ENCODE measurements at places on chromosomes 6 and 20.

DNA sequence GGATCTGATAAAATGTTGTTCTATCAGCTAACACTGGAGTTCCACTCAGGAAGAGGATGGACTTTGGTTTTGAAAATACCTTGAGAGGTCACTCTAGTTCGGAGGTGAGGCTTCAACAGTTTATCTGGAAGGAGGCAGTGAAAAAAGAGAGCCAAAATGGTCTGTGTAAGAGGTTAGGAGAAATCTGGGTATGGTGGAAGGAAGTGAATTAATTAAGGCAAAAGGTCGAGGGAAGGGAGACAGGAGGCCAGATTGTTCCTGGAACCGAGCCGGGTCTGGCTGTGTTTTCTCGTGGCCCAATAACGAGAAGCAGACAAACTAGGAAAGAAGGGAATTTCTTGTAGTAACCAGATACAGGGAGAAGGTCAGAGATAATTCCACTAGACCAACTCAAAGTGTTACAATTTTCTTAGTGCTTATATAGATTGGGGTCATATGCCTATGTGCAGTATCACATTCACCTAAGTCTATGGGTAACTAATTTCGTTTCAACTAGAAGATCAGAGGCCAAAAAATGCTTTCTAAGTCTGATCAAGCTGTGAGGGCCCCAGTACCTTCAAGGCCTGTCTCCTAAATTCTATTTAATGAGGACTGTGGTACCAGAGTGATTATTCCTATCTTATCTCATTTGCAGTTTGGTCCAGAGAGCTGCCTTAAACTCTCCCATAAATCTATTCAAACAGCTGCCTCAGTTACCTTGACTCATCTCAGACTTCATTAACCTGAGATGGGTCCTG lies 96.0 kb upstream of the SNX9 start:
- DNase-seq, result no peak

GRCh38 chr20:16437387-16437996 lies 135.8 kb downstream of the KIF16B start:
- no peak for DNase-seq

GRCh38 chr6:127951172-127951917 lies 50.5 kb upstream of the THEMIS start:
- no peak for DNase-seq

DNA sequence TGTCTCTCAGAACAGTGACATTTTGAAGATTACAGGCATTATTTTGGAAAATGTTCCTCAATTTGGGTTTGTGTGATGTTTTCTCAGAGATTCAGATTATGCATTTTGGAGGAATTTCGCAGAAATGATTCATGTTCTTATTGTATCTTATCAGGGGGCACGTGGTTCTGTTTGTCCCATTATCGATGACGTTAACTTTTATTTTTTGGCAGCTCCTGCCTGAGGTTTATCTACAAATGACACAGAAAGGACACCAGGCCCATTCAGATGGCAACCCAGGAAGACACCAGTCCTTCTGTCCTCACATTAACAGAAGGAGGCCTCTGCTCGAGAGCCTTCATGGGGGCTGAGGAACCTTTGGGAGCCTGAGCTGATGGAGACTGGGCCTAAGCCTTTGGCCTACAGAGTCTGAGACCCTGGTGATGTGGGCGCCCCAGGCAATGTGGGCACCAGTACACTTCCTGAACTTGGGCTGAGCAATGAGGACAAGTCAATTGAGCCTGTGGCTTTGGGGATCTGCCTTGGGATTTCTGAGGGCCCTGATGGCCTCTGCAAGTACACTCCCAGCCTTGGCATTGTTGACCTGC lies 41.2 kb upstream of the EZR start:
- DNase-seq, result no peak

DNA sequence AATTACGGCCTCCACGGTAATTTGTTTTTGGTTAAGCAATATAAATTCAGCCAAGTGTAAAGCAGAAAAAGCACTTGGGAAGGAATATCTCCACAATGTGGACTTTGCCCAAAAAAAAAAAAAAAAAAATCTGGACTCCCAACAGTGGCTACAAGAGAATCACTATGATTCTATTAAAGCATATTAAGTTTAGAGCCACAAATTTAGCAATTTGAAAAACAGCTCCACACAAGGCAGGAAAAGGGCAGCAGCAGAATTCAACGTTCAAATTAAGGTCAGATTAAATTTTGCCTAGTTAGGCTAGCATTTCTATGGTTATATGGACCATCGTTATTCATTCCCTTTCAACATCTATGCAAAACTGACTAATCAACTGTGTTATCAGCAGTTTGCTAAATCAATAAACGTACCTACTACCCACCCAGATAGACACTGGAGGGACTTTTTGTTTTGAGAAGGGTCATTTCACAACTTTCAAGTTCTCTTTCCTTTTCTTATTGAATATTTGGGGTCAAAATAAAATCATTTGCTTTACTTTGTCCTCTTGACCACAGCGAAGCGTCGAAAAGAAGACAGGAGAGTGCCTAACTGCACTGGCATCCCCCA lies 1.0 kb downstream of the MCM9 start:
- no peak for DNase-seq

- DNase-seq, result no peak
Measured at GRCh38 chr20:44695295-44695673, 19.9 kb upstream of the CCN5 start.

DNA sequence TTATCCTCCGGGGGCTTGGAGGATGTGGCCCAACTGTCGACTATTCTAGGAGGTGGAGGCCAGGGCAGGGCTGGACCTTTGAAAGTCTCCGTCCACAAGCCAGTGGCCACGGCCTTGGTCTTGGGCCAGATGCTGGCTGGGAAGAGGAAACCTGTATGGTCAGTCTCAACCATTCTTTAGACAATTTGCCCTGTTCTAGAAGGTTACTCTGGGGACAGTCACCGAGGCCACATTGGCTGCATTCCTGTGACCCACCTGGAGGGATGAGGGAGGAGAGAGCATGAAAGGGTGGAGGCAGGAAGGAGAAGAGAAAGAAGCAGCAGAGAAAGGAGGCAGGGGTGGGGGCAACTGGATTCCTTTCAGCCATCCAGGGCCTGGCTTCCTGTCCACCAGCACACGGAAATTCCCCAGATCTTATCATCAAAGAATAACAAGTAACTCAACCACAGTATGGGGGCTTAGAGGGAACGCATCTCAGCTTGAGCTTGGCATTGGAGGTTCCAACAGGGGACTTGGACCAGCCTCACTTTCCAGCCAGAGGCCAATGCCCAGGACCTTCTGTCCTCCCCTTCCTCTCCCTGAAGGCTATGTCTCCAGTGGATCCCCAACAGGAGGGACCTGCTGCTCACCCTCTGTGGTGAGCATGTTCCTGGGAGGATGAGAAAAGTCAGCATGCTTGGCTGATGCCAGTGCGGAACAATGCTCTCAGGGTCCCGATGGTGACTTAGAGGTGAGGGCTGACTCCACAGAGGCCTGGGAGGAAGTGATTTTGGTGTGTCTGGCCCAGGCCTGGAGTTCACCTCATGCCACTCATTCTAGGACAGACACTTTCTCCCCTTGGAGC lies 30.4 kb downstream of the TGM2 start:
- no peak for DNase-seq

- no peak for DNase-seq
Measured at GRCh38 chr20:41293269-41294037, 24.1 kb downstream of the ZHX3 start.

Data from GM13976 (cell line).